Activated CD4-positive, alpha-beta T cell treated with anti-CD3 and anti-CD28 coated beads, Interleukin-2, amount 50 U/mL, for 1 hour (primary cell): ENCODE measurements at places on chromosomes 2 and 18.

DNA sequence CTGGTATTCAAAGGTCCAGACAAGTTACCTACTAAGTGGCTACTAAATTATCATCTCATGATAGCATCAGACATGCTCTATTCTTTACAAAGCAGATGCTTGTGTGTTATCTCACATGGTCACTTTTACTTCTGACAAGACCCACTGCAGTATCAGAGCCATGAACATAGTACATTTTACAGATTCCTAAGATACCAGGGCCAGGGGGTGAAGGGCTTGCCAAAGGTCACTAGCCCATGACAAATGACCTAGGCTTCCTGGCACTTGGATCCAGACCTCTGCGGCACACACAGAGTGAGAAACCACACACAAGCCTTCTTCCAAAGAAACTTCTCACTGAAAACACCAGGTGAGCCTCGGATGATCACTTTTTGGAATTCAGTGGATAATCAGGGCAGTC is 446.8 kb downstream of the EIPR1 start:
- no peak for DNase-seq

DNA sequence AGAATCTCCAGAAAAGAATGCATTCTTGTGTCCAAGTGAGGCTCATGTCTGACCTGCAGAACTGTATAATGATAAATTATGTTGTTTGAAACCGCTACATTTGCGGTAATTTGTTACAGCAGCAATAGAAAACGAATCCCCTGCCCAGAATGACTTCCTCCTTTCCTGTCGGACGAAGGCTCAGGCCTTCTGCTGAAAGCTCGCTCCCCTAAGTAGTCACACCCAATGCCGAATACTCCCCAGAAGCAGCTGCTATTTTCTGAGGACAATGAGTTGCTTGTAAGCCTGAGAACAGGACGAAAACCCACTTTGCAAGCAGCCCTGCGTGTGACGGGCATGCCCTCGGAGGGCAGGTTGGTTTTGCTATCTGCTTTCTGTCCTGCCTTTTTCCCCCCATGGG is 27.7 kb upstream of the PTPN4 start:
- DNase-seq: no peak

GRCh38 chr2:23373666-23374065 is 11.3 kb upstream of the KLHL29 start:
- no peak for DNase-seq

DNA sequence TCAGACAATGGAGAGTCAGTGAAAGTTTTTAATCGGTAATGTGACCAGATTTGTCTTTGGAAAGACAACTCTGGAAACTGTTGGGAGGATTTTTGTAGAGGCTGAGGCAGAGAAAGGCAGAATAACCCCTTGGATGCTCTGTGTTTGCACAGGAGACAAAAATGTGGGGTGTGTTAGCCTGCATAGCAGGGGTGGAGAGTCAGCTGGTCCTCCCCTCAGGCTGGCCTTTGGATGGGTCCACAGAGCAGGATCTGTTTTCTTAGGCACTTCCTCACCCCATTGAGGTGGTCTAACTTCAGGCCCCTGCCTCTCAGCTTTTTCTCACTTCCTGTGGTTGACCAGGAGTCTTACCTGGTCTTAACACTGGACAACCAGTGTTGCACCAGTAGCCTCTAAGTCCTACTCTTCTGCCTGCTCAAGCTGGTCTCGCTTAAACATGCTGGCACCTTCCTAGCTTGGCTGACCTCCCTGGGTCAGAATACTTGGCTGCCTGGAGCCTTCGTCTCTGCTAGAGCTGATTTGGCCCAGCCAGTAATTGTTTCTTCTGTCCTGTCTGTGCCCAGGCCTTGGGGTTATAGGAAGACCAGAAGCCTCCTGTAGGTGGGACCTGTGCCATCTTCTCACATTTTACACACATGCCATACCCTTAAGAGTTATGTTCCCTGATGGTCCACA is 259.8 kb upstream of the RASGRP3 start:
- DNase-seq: no peak

DNA sequence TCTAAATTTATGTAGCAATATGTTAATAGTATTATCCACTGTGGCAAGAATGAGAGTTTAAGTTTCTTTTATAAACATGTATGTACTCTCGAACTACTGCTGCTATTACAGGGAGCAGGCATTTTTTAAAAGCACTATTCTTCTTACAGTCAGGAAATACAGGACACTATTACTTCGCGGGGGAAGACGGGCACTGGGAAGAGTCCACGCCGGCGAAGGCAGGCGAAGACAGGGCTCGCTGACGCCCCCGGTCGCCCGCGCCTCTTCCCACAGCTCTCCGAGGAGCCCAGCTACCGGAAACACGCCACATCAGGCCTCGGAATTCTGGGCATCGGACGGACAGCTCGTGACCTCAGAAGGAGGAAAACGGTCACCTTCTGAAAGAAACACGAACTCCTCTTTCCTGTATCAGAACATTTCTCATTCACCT is 90.2 kb downstream of the FAM161A start:
- no peak for DNase-seq

DNA sequence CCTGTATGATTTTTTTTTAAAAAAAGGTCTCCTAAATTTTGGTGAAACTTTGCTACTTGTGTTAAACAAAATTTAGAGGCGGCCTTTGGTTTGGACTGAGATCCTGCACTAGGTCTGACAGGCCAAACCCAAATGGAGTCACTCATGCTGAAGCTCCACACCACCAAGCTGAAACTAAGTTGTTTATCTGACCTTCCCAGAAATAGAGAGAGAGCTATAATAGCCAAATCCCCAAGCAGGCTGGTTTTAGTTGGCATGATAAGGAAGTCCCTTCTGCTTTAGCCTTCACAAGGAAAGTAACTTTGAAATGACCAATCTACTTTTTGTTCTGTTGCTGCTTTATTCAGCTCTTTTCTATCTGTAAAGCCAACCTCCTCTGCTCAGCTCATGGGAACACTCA is 17.1 kb upstream of the THUMPD2 start:
- no peak for DNase-seq

GRCh38 chr2:55649211-55649610 is 31.8 kb upstream of the PPP4R3B start:
- no peak for DNase-seq

- no peak for DNase-seq
Observed at GRCh38 chr18:2217356-2217755, 353.9 kb downstream of the METTL4 start.

GRCh38 chr18:48668466-48669179 is 129.8 kb downstream of the CTIF start:
- no peak for DNase-seq

- no peak for DNase-seq
Observed at GRCh38 chr2:198615972-198616371, 811.6 kb downstream of the PLCL1 start.
